NCI-H524 (cell line): ENCODE measurements at places on chromosomes 2 and 18.
A peak's percentile ranks its signal among the peaks of the same experiment; 100 is the strongest.

GRCh38 chr2:210768329-210768910 is 212.0 kb downstream of the CPS1 start:
- no peak for DNase-seq

DNA sequence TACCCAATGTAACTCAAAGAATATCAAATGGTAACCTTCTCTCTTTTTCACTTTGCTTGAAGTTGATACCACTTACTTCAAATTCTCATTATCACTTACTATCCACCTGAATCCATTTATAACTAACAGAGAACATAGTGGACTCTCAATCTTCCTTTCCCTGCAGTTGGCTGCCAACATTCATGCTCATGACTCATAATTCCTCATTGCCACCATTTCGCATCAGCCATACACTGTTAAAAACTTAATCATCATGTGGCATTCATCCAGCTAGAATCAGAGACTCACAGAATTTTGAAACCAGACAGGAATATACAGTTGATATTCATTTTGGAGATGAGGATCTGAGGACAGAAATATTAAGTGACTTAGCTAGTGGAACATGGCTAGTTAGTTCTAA is 56.8 kb downstream of the SLC4A10 start:
- no peak for DNase-seq

DNA sequence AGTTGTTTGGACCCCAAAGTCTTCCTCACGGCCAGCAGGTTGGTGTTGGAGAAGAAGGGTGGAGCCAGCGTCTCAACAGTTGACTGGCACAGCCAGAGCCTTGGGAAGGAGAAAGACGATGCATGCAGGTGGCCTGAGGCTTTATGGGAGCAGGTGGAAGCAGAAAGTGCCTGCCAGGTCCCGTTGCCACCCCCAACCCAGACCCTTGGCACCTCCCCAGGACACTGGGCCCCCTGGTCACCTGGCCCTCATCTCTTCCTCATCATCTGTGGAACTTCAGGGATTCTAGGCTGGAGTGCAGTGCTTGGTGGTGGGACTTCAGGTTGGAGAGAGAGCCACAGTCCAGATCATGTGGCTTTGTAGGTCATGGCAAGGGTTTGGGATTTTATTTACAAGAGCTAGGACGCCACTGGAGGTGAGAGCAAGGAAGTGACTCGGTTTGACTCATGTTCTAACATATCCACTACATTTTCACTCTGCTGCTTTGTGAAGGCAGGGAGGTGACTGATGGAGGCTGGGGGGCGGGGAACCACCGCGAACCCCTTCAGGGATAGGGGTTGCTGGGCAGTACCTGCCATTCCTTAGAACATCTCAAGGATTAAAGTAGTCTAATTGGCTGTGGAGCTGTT is 62.5 kb upstream of the B3GNT7 start:
- DNase-seq, result no peak

DNA sequence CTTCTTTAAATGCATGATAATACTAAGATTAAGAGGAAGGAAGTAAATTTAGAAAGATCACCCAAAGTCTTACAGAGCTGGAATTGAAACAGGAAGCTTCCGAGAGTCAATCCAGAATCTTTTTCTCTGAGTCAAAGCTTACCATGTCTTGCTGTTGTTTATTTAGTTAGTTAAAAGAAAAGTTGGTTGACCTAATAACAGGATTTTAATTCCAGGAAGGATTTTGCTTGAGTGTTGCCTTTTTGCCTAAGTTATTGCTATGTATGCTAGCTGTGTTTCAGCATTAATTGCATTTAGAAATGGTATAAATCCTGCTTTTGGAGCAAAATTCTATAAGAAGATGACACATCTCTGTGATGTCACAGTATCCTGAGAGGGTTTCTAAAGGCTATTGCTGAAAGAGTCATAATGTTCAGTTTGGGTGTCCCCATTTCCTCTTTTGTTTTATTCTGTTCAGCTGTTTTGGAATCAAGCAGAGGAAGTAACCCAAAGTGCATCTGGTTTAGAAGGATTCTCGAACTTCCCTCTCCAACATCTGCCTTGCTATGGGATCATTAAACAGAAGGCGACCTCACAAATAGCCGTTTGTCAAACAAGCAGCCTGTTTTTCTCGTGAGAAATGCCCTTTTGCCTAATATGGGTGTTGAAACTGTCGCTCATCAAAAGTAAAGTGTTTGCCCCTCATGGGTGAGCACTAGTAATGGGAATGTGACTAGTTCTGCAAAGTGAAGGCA is 271.5 kb upstream of the MMADHC start:
- no peak for DNase-seq

DNA sequence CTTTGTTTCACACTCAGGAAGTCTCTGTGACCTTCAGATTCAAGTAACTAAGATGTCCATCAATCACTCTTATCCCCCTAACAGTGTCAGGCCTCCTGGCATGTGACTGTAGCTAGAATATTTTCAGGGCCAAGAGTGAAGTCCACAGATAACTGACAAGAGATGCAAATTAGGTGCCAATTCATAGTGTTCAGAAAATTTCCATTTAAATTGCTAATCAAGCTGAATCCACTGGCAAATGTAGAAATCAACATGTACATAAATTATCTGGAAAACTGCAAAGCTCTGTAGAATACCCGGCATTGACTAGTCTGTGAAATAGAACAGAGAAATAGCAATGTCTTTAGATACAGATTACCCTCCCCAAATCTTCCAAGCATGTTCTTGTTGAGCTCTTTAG is 38.6 kb upstream of the ARL4C start:
- no peak for DNase-seq

DNA sequence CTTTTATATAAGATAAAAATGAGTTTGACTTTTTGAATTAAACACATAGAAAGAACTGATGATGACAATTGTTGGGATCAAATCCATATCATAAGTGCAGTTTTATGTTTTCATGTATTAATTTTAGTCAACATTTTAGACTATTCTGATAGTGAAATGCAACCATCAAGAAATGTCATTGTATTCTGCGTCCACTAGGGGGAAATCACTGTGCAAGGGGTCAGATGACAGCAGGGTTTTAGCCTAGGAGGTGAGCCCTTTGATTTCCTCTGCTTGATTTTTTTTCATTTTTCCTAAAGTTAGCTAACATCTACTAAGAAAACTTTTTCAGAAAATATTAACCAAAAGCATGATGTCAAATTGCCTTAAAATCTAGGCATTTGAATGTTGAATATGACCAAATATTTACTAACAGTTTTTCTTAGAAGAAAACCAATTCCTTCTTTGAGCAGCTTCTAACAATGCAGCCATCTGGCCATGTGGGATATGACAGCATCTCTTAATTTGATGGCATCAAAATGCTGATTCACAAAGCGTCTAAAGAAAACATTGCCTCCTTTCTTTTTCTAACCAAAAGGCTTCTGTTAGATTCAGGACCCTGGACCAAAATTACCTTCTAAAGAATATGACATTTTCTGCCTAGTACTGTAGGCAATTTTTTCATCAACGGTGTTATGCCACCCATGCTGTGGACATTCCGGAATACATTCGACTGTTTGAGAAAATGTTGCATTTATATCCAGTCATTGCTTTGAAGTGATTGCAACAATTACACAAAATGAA is 141.5 kb downstream of the SPHKAP start:
- peak; percentile 46 for DNase-seq

DNA sequence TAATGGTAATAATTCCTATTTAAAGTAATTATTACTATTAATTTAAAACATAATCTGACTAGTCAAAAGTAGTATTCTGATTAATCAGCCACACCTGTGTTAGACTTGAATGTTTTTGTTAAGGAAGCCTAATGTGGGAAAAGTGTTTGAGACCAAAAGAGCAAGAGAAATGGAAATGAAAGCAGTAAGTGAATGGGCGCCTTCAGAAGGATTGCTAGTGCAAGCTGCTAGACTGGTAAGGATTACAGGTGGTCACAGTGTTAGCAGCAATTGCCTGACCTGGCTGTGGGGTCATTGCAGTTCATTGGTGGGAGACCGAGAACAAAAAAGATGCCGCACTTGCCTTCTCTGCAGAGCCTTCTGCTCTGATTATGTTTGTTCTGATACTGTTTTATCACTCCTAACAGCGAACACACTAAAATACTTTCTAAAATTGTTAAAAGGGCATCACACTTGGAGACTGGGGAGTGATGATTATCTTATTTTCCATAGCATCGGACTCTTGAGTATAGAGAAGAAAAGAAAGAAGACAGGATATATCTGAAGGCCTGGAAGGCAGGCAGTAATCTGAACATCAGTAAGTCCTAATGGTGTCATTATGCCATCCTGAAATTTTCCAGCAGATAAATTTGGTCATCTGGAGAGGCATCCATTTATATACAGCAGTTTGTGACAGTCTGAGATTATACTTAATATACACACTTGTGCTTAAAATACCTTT is 5.8 kb downstream of the SOCS6 start:
- DNase-seq, result no peak

DNA sequence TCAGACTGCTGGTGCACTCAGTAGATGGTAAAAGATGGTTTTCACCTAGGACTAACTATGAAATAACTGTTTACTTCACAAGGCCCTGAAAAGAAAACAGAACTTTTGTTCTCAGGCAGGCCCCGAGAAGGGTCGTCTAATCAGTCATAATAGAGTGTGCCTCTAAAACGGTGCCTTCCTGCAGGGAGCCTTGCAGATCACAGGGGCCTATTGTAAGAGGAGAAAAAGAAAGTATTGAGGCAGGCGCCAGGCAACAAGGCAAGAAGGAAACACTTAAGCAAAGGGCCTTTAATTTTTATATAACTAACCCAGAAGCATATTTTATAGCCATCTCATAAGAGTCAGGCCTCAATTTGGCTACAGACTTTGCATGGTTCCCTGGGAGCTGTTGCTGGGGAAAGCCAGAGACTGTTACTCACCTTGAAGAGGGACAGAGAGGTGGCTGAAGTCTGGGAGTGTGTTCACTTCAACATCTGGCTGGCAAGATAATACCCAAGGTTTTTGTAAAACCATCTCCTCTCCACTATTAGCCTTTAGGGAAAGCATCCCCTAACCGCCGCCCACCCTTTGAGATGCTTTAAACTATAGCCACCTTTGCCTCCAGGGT is 117.1 kb downstream of the PRPF40A start:
- DNase-seq, result no peak

- DNase-seq, result no peak
Measured at GRCh38 chr2:190367091-190367490, 23.7 kb downstream of the INPP1 start.

DNA sequence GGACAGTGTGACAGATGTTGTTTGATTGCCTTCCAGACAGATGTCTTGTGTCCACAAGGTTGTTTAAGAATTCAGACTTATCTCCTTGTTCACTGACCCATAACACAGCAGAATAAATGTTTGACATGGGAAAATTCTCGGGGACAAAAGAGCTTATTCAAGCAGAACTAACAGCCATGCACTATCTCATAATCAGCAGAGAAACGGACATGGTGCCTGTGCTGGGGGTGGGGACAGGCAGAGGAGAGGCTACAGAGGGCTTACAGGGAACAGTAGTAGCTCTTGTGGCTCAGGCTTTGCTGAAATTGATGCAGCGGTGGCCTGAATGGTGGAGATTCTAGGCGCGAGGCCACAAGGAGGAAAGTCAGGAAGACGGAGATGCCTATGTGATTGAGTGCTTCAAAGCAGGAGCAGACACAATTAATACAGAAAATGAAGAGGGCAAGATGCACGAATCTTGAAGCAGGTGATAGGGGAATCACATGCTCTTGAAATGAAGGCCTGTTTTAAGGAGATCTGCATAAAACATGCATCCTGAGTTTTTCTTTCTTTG is 62.0 kb upstream of the CAB39 start:
- DNase-seq, result no peak

DNA sequence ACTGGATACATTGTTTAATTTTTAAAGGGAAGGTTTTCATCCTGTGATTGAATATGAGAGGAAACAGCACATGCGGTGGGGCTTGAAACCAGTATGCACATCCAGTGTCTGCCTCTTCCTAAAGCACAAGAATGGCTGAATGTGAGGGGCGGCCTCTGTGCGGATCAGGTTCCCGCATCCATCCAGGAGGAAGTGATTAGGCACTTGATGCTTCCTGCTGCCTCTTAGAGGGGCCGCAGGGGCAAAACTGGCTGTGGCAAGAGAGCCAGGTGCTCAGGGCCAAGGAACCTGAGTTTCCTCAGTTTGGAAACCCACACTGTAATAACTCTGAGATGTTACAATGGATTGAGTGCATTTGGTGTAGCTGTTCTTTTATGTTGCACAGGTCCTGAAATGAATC is 48.8 kb downstream of the THNSL2 start:
- DNase-seq, result no peak

- no peak for DNase-seq
Measured at GRCh38 chr2:176102309-176102866, 2.8 kb downstream of the HOXD12 start.

GRCh38 chr2:40416486-40416885 is 35.4 kb downstream of the SLC8A1 start:
- DNase-seq, result no peak

DNA sequence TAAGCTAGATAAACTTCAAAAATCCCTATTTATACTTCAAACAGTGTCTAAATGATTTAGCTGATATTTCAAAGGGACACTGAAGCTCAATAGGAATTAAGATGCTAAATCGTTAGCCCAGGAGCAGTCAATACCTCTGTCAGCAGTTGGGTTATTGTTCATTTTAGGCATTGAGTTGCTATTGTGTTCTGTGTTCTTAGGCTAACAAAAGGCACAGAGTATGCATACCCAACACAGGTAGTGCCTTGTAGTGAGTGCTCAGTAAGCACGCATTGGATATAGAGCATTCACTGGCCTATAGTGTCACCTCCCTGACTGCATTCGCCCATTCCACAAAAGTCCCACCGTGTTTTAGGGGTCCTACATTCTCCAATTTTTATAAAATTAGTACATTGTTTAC is 152.3 kb downstream of the PIK3C3 start:
- no peak for DNase-seq

DNA sequence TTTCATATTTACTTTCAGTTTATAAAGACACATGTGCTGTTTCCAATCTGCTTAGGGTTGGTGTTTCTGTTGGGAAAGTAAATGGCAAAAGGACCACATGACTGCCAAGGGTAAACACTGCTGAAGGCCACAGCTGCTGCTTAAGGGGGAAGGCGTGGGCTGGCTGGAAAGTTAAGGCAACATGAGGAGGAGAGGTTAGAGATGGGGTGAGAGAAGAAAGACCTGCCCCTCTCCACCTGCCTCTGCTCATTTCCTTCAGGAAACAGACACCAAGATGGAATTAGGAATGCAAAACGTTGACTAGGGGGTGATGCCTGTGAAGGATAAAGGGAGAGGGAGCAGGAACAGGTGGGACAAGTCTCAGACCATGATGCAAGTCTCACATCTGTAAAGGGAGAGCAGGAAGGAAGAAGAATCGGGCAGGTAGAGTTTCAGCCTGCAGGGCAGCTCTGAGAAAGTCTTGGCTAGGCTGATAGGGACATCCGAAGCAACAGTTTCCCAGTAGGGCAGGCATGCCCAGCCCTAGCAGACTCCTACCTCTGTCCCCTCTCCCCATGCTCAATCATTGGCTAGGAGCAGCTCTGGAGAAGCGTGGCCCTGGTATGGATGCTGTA is 86.0 kb downstream of the CDC42EP3 start:
- DNase-seq, result no peak

DNA sequence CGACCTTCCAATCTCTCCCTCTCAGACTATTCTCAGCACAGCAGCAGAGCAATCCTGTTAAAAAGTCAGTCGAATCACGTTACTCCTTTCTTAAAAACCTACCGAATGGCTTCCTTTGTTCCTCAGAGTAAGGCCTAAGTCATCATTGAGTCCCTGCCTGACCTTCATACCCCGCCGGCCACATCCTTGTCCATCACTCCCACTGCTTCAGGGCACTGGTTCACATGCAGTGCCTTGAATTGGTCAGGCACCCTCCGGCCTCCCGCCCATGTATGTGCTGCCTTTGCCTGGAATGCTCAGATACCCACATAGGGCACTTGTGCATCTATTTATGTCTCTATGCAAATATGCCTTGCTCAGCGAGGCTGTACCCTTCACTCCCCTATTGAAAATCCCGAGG is 206.4 kb downstream of the DLGAP1 start:
- DNase-seq, result no peak

- no peak for DNase-seq
Measured at GRCh38 chr2:156756516-156756915, 320.3 kb downstream of the GPD2 start.
